Activated naive CD8-positive, alpha-beta T cell treated with anti-CD3 and anti-CD28 coated beads, Interleukin-2, amount 50 U/mL, for 16 hours (primary cell): ENCODE measurements at places on chromosomes 3 and 15.

GRCh38 chr15:100193277-100193860 lies 148.4 kb downstream of the ADAMTS17 start:
- DNase-seq, result no peak

DNA sequence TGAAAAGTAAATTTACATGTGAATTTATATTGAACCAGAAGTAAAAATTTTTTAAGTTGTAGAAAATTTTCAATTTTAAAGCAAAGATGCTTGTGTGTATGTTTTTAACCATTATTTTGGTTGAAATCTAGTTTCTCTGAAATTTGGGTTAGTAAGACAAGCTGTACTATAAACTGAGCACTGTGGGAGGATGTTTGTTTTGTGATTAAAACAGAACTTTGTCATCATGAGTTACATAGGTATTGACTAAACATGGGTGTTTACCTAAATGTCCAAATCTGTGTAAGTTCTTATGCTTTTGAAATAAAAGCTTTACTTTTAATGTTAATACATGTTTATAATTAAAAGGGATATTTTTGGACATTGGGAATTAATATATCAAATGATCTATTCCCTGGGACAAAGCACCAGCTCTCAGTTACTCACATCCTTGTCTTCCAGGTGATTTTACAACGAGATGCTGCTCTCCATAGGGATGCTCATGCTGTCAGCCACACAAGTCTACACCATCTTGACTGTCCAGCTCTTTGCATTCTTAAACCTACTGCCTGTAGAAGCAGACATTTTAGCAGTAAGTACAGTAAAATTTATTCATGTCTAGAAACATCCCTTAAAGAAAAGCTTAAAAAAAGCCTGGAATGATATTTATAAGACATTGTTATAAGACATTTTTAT lies 32.7 kb downstream of the RNF13 start:
- no peak for DNase-seq

- no peak for DNase-seq
These were observed 596 bp downstream of the COL7A1 start for GRCh38 chr3:48594417-48595049.

GRCh38 chr15:80775338-80775737 lies 3.8 kb upstream of the CEMIP start:
- no peak for DNase-seq

DNA sequence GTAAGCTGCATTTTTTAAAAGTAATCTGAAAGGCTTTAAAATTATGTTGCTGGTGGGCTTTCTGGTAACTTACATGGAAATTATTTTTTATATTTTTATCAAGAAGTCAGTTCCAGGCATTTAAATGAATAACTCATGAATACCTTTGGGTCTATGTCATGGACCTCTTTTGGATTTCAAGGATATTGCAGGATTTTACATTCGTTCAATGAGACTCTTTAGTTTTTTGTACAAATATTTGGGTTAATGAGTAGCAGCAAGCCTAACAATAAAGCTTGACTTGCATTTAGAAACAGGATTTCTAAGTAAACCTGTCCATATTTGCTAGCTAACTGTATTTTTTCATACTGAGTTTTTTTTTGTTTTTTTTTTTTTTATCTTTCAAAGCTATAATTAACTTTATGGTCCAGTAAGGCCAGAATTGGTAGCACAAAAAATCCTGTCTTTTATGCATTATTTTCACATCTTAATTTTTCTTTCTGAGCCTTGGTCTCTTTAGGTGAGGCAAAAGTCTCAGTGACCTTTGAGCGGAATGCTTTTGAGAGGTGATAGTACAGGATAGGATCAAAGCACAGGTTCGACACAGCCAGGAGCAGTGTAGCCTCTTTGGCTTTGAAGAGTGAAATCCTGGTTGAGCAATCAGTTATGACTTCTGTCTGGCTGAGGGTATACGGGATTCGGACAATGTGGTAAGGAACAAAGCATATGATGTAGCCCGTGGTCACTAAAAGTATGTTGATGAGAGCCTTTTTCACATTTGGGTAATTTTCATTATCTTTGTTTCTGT lies 4.8 kb downstream of the GPR171 start:
- DNase-seq, result no peak

DNA sequence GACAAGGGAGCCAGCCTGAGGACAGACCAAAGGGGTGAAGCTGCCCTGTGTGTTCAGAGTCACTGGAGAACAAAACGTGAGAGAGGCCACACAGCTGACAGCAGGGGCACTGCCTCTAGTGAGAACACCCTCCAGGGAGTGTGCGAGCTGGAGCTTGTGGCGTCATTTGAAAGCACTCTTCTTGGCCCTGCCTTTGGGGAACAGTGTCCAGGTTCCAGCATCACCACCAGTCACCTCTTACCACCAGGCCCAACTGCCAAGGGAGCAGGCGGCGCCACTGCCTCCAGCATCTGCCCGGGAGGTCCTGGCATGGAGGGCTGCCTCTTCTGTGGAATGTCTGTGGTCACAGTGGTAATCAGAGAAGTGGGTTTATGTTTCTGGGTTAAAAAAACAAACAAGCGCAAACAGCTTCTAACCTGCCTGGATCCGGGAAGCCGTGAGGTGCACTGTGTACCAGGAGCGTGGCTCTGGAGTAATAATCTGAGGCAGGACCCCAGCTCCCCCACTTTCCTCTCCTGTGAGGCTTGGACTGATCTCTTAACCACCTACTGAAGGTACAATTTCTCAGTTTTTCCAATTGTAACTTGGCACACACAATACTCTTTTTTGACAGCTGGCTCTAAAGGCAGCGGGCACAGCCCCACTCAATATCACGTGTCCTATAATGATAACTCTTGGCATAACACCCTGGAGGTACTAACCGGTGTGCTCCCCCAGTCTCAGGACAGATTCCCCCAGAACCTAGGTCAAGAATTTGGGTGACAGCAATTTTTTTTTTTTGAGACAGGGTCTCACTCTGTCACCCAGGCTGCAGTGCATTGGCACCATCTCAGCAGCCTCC lies 32.2 kb upstream of the CDCP1 start:
- DNase-seq, result no peak

- DNase-seq, result no peak
These were observed 480.9 kb downstream of the ZIC1 start for GRCh38 chr3:147890114-147890513.

- no peak for DNase-seq
These were observed 152.3 kb downstream of the CACNA2D3 start for GRCh38 chr3:54274607-54275006.

DNA sequence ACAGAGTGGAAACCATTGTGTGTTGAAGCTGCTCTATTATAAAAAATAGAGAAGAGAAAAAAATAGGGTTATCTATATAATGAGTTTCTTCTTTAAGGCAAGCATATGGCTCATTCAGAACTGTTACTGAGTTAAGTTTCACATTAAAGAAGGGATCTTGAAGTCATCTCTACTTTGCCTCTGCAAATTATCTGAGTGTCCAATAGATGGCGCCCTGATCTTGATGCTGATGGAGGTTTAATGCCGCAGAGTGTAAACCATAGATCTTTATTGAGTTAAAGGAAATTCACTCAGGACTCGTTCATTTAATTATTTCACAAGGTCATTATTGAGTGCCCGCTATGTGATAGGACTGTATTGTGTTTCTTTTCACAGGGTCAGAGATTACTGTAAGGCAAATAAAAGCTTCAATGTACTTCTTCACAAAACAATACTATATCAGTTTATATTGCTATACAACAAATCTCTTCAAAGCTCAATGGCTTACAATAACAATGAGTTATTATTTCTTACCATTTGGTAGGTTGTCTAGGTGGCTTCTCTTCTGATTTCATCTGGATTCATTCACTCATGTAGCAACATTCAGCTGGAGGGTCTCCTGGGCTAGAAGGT lies 171.4 kb downstream of the NSUN3 start:
- no peak for DNase-seq

- DNase-seq, result no peak
These were observed 3.5 kb downstream of the SEC13 start for GRCh38 chr3:10317311-10317960.

DNA sequence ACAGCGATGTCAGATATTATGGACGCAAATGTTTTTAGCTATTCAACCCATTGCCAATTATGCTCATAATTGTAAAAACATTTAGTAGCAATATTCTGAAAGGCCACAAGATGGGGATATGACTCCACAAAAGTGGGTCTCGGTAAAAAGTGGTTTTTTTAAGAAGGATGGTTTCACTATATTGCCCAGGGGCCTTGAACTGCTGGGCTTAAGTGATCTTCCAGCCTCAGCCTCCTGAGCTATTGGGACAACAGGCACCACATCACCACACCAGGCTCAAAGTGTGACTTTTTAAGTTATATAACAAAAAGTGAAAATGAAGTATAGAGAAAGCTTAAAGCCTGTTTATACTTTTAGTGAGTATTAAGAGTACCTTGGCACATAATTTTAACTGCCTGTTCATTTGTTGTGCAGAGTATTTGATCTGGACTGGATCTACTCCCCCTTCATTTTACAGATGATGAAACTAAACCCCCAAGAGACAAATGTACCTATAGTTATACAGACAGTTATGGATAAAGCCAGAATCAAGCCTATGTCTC lies 9.4 kb downstream of the NAA50 start:
- DNase-seq, result no peak

DNA sequence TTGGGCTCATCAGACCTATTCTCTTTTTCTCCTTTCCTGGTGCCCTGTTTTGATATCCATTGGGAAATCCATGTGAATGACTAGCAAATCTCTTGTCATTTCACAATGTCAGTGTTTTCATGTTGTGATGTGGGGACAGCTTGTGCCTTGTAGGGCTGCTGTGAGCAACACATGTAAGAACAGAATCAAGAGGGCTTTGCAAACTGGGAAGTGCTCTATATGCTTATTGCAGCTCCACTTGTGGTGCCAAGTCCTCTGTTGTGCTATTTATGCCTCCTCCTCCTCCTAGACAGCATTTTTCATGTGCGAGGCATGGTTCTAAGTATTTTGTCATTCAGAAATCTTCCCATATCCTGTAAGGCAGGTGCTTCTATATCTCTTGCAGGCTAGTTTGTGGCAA lies 56.4 kb downstream of the ZNF621 start:
- DNase-seq, result no peak
